NCI-H1092 treated with DMSO at 0.1 percent for 48 hours (cell line): ENCODE measurements at places on chromosomes 3 and 15.

GRCh38 chr3:110738531-110738930, 333.1 kb upstream of the NECTIN3 start:
- DNase-seq = no peak

DNA sequence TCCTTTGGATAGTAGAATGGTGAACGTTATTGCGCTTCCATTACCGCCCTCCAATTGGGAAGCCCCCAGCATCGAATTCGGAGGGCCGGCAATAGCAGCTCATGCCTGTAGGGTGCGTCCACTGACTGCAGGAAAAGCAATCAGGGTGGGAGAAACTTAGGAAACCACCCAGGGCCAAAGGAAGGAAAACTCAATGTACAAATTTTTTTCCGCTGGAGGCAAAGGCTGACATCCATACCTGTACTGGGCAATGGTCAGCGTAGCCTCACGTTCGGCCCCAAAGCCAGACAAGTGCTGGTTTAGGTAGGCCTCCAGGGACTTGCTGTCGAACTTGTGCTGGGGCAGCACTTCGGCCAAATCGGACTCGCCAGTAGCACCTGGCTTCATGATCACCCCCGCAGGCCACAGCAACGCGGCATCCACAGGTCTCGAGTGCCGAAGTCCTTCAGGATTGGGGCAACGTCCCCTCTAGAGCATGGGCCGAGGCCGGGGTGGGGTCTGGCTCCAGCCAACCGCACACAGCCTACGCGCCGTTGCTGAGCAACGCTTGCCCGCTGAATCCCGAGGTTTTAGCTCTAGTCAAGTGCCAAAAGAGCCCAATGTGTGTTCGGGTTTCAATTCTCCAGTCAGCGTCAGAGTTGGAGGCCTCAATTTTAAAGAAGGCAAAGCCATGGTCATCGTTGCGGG, at the start of gene ACAD11:
ACAD11 (minus strand) TSS at position 445 of the 687 bp plus-strand sequence; CDS start at position 387, 58 bp downstream.
- DNase-seq = peak; percentile 77

DNA sequence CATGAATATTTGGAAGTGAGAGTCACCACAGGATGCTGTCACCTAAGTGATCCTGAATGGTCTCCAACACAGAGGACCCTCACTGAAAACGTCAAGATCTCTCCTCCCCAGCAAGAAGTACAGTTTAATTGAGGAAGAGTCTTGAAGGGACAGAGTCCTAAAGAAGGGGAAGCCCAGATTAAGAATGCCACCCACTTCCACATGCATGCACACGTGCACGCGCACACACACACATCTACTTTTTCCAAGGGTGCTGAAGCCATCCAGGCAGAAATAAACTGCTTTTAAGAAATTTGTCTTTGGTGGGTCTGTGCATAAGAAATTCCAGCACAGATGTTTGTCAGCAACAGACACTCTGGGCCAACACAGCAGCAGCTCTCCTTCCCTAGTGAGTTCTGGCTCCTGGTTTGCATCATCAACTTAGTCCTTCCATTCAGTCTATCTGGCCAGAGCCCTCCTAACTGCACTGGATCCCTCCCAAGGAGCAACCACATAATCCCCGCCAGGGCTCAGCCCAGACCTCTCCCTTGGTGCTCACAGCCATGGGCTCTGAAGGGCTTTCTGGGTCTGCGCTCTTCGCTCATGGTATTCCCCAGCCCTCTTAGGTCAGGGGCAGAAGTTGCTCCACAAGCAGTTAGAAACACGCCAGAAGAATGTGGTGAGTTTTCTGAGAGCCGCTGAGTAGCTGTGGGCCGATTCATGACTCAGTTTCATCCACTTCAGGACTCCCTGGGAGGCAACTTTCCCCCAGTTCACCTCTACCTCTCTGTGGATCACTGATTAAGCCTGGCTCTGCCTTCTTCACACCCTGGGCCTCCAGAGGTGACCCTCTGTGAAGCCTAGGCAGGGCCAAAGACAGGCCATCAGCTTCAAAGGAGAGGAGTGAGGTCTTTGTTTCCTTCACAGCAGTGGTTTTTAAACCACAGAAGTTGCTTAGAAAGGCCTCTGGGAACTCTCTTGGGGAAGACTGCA, 132.6 kb upstream of the LIPC start:
- no peak for DNase-seq

DNA sequence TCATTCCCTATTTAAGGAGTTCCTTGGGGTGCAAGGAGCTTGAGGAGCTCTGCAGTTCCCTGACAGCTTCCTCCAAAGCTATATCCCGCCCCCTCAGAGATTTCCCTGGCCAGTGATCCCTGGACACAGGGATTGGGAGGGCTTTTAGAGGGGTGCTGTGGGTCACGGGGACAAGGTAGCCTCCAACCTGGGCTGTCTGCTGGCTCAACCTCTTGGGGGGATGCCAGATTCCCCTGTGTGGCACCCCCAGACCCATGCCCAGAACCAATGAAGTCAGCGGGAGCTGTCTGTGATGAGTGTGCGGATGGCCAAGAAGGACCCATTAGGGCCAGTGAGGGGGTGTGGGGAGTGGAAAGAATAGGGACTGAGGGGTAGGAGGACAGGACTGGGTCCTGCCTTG, 21.0 kb upstream of the ATP2B2 start:
- no peak for DNase-seq

DNA sequence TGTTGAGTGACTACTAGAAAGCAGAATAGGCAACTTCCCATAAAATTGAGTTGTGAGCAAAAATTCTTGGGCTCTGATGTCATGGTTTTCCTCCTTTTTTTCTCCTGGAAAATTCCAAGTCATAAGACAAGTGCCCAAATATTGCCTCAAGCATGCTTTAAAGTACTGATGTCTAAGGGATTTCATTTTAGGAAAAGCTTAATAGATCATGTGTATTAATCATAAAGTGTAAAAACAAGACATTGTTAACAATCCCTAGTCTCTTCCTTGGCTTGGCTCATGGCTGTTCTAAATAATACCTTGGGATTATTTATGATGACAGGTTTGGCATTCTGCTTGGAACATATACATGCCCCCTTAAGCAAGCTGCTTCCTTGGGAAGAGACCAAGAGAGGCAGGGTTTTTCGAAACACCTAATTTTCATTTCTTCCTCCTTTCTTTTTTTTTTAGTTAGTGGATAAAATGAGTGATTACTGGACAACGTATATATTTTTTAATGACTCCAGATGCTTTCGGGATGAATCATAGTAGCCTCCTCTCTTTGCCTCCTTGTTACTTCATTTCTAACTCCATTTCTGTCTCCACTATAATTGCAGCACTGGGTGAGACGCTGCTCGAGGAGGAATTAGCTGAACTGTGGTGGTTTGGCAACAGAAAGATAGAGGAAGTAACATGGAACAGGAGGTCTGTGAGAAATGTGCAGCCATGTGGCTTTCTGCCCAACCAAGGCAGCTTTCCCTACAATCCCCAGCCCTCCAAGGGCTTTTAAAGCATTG, 104.9 kb downstream of the TPRG1 start:
- DNase-seq = peak; percentile 51

GRCh38 chr15:77457191-77457904, 36.7 kb downstream of the HMG20A start:
- DNase-seq = no peak

DNA sequence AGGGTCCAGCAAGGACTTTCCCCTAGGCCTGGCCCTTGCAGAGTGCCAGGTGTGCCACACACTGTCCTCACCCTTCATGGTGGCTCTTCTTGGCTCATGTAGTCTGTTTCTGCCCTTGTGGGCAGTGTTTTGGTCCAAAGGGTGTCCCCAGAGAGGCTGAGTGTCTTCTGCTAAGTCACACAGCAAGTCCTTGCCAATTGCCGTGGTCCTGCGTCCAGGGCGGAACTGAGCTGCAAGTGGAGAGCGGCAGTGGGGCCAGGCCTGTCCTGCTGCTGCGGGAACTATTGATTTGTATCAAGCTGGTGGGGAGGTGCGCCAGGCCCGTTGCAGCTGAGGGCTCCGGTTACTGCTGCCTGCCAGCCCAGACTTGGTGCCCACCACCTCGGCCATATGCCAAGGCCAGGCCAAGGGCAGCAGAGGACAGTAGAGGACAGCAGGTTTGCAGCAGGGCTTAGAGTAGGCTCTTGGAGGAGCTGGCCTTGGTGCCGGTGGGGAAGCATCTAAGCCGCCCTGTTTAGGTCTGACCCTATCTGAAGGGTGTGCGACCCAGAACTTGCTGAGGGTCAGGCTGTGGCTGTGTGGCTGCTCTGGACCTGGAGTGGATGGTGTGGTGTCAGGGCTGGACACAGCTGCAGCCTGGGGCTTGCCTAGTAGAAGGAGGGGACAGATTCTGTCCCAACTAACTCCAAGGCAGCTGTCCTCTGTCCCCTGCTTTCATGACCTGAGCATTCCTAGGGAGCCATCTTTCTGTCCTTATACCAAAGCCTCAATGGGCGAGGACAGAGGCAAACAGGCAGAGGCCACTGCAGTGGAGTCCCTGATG, 4.5 kb downstream of the AMIGO3 start:
- DNase-seq = no peak

GRCh38 chr3:79405183-79405582, 362.6 kb downstream of the ROBO1 start:
- no peak for DNase-seq

- DNase-seq = no peak
Measured at GRCh38 chr15:39172380-39173281, 408.2 kb upstream of the THBS1 start.

DNA sequence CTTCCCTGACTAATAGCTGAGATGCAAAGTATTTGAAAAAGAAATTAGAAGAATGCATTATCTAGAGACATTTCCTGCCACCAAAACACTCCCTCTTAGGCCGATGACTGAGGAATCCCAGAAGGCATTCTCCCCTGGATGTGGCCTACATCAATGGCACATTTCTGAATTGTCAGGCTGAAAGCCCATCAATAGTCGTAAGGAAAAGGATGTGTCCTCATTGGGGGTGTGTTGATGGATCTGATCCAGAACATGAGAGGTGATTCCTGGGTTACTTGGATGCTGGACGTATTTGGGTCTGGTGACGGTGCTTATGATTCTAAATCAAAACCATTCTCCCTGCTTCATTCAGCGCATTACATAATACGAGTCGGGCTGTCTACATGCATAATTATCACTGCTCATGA, 216.9 kb upstream of the CDIN1 start:
- DNase-seq = no peak

DNA sequence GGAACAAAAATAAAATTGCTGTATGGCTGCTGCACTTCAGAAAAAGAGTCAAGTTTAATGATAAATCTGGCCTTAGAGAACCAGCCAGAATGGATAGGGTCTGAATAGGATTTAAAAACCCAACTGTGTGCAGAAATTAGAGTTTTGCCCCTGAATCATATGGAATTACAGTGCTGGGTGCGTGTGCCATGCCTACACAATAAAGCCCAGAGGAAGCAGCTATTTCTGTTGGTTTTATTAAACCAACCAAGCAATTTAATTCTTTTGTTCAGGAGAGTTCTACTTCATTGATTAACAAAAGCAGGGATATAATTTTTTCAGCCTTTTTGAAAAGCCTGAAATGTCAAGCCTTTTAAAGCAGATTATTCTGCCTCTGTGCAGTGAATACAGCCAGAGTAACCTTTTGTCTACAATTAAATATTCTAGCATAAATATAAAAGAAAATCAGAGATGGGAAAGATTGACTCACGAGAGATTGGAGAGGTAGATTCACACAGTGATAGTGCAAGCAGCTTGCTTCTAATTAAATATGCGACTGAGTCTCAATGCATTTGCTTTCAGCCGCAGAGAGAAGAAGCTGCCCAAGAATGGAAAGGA, 66.7 kb upstream of the DNAJC19 start:
- no peak for DNase-seq

DNA sequence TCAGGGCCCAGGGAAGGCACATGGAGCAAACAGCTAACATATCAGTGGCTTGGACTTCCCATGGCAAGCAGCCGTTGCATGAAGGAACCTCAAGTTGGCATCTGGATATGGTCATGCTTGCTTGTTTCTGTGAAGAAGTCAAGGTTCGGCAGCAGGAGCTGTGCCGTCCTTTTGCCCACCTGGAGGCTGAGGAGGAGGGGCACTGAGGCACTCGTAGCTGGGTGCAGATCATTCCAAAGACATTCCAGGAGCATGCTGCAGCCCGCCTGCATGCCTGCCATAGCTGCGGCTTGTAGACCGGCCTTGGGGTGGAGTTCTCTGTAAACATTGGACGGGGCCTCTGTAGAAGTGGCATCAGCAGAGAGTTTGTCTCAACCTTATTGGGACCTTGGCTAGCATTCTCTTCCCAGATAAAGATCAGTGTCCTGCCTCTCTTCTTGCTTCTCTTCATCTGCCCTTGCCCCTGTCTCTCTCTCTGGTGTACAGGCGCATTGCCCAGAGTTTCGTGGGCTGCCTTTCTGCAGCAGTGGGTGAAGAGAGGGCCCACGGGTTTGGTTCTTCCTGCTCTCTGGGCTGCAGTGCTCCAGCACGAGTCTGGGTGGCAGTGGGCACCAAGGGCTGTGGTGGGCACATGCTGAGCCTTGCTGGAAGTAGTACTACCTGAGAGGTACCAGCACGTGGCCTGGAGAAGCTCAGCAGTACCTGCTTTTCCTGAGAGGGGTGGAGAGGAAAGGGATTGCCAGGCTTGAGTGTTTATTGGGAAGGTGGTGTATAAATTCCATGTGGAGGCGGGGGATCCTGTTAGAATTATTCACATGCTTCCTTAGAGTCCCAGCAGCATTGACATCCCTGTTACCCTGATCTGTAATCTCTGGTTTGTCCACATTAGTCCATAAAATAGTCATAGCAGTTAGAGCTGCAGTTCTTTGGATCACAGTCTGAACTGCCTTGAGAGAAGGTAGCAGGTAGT, 49.4 kb downstream of the CHCHD6 start:
- DNase-seq = no peak

GRCh38 chr3:180329187-180329586, 272.8 kb upstream of the TTC14 start:
- DNase-seq = no peak

DNA sequence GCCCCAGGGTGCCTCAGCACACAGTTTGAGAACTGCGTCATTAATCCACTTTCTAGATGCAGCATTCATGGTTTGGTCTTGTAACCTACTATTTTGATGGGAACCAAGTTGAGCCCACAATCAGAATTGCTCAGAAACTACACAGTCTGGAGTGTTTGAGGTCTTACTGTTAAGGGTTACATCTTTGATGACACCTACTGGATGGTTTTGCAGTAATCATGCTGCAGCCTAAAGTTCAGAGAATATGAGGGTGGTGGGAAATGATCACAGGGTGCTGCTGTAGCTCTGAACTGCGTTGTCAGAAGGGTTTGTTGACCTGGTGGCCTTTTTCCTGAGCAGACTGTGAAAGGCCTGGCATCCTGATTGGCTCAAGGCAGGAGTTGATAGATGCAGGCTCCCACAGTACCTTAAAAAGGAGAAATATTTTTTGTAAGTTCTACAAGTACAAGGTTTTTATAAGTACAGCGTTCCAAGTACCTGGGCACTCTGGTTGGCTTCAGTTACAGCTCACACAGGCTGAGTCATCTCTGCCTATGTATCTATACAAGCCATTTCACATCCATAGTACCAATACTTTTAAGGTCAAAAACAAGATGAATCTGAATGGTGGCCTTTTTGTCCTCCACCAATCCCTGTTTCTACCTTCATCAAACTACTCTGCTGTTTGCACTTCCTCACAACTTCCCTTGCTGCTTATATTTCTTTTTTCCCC, 60.5 kb upstream of the ACKR4 start:
- no peak for DNase-seq
